ENCODE measurements at places on chromosomes 1 and 21.

GRCh38 chr1:79133774-79134364, 127.3 kb upstream of the ADGRL4 start:
- DNase-seq = no peak

- DNase-seq = no peak
Measured at GRCh38 chr1:183019860-183020259, 3.4 kb upstream of the LAMC1 start.

GRCh38 chr1:40067023-40067422, 26.5 kb downstream of the CAP1 start:
- DNase-seq = no peak

GRCh38 chr1:18262726-18263125, 155.1 kb downstream of the IGSF21 start:
- DNase-seq = no peak

DNA sequence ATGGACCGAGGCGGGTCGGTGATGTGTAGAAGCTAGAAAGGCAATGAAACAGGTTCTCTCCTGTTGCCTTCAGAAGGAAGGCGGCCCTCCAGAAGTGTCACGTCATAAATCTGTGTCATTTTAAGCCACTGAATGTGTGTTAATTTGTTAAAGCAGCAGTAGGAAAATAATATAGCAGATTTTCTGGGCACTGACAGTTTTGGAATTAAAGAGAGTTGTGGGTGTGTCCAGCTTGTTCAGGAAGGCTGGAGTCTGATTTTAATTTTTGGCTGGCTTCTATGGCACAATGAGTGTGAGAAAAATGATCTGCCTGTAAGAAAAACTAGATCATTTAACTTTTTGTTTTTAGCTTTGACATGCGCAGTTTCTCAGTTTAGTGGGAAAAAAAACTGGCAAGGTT, 177.3 kb downstream of the EDEM3 start:
- no peak for DNase-seq

- DNase-seq = no peak
Measured at GRCh38 chr1:203135636-203136305, 8.2 kb downstream of the ADORA1 start.

DNA sequence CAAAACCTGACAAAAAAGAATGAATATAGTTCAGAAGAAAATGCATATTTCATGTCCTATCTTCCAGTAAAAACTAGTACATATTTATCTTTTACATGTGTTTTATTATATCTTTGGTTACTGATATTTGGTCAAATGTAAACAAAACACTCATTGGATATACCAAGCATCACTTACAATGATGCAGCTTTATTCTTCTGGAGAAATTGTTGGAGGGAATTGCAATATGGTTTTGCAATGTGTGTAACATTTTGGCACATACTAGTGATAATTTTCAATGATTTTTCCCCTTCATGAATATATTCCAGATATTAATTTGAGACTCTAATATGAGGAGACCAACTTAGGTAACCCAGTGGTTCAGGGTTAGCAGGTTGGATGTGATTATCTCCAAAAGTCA, 146.1 kb downstream of the ZC3H11B start:
- DNase-seq = no peak

DNA sequence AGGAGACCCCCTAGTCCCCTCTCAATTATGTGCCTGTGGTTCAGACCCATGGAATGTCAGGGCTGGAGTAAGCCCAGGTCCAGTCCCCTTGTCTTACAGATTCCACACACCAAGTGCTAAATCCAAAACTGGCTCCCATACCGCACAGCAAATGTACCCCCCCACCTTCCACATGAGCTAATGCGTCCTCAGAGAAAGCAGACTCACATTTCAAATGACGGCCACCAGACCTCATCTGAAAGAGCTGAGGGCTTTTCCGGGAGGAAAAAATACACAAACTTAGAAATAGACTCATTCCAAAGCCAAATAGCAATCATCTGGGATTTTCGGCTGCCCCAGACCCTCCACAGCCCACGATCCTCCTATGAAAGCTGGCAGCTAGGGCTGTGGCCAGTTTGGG, 12.8 kb upstream of the CNTN2 start:
- DNase-seq = no peak

GRCh38 chr1:169689395-169689794, 22.0 kb downstream of the SELL start:
- no peak for DNase-seq
